NCI-H2107 (cell line): ENCODE measurements at places on chromosomes 6 and 20.

GRCh38 chr20:34246126-34246626 lies 5.0 kb downstream of the ASIP start:
- DNase-seq: no peak

DNA sequence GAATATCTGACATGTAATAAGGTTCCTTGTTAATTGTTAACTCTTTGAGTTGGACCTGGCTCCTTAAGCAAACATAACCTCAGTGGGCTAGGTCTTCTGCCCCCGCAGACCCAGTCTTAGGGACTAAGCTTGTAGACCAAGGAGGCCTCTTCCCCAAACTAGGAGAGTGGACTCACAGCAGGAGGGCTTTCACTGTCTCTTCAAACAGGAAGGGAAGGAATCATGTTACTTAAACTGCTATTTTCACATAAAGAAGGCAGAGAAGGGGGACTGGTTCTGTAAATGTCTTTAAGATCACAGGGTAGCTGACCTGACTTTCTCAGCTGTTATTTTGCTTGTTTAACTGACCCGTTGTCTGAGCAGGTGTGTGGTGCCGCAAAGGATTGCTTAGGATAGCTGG lies 34.9 kb upstream of the PRDM1 start:
- DNase-seq: no peak

DNA sequence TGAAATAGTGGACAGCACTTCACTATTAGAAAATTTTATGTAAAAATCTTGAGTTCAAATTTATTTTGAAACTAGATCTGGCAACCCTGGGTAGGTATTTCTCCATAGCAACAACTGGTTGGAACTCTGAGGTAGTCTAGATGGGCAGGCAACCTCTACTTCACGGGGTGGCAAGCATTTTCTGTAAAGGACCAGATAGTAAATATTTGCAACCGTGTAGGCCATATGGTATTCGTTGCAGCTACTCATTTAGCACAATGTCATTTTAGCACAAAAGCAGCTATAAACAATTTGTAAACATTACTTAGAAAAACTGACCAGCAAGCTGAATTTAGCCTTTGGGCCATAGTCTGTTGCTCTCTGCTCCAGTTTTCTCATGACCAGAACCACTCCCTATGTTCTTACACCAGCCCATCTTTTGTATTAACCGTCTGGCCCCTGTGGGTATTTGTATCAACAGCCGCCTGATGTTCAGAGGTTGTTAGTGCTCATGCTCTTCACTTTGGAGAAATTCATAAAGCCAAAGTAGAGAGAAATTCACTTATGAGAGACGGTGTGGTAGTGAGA lies 29.2 kb downstream of the LGSN start:
- DNase-seq: no peak

- DNase-seq: no peak
Observed at GRCh38 chr20:16240355-16240754, 332.9 kb downstream of the KIF16B start.

DNA sequence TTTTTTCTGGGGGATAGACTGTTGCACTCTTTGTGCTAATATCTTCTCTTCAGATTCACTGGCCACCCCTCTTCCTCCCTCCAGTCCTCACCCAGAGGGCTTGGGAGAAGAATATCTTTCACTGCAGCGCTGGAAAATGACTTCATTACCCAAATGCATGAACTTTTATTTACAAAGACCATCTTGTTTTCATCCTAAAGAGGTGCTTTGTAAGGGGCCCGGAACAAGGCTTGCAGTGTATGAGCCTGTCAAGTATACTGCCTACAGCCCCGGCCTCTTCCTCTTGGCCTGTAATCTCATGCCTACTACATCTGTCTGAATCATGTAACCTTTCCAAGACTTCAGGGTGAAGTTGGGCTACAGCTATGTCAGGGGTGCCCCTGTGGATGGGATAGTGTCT lies 554 bp upstream of the LAMA4 start:
- DNase-seq: no peak

DNA sequence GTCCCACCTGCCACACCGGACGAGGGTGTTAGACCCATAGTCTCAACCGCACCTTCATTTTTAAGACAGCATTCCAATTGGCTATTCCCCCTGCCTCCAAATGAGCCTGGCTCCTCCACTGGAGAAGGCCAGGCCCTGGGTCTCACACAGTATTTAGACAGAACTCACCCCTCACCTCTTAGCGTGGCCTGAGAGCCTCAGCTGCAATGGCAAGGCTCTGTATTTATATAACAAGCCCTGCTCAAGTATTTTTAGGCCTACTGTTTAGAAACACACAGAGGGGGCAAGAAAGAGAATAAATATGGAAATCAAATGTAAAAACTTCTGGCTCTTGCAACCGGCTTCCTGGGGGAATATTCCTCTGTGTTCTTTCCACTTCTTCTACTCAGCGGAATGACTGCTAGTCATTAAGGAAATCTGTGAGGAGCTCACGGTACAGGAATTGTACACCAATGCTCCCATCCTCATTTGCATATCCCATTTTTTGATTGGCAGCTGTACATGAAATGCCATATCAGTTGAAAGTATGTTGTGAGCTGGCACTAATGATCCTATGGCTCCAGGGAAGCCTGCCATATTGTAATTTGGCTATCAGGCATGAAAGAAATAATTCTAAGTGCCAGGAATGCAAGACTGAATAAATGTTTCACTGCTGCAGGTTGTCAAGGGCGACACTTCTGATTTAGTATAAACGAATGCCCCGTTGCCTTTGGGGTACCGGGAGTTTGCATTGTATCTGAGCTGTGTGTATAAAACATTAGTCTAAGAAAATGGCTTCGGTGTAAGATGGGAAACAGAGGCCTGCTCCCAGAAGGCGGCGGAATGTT lies 207.5 kb downstream of the ZNF217 start:
- DNase-seq: no peak

- DNase-seq: no peak
Observed at GRCh38 chr6:48449002-48449401, 338.0 kb upstream of the PTCHD4 start.

DNA sequence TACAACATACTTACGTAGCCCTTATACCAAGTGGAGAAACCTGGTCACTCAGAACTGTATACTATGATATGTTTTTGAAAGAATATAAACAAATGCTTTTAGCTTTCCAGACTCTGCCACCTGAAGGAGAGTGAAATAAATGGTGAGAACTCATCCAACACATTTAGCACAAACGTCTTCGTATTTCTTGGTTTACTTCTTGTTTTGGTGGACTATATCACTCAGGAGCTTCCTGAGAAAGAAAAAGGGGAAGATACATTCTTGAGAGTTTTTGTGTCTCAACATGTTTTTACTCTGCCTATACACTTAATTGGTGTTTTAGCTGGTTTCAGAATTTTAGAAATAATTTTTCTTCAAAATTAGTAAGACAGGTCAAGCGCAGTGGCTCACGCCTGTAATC lies 19.4 kb upstream of the CTAGE9 start:
- no peak for DNase-seq

GRCh38 chr6:165624871-165625639 lies 38.0 kb downstream of the PDE10A start:
- no peak for DNase-seq

DNA sequence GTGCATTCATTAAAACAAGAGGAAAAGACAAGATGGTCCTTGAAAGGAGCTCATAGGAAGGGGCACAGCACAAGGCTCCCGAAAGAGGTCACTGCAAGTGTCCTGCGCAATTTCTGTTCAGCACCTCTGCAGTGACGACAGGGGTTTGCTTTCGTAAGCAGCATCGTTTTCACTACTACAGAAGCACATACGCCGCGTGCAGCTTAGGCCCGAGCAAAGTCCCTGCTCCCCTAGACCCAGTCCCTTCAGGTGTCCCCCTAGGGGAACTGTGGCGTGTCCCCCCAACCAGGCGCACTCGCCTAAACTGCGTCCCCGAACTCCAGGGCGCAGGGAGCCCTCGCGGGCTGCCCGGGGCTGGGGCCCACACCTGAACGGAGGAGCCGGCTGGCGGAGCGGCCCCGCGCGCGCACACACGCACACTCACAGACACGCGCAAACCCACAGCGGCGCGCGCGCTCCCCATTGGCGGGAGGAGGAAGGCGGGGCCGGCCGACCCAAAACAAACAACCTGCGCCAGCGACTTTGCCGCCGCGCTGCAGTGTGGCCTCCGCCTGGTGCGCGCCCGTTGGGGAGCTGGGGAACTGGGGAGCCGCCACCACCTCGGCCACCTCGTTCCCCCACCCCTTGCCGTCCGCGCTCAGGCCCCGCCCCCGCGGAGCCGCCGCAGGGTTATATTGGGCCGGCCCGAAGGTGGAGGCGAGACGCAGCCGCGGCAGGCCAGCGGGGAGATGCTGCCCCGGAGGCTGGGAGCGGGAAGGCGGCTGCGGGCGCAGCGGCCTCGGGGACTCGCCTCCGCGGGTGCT lies at the start of gene FOXQ1:
FOXQ1 (plus strand) TSS at position 699 of the 803 bp plus-strand sequence. CDS start 607 bp downstream, outside the sequence.
- DNase-seq: no peak

DNA sequence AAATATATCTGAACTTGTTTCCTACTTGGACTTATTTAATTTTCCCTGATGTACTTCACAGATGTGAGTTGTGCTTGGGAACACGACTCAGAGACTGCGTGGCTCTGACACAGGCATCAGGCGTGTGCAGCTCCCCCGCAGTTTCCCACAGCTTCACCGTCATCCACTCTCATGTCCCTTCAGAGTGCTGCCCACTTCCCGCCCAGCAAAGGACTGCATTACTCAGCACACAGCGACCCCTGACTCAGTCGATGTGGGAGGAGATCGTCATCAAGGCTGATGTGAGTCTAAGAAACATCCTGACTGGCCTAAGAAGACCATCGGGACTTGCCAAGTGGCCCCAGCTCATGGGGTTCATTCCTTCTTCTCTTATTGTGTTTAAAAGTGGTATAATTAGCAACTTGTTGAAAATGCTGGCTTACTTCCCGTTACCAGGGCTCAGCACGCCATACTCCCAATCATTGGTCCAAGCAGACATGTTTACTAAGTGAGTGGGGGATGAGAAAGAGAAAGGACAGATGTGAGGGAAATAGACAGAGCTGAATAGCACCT lies 539.4 kb upstream of the JARID2 start:
- no peak for DNase-seq

GRCh38 chr20:62678553-62678952 lies 30.1 kb upstream of the NTSR1 start:
- no peak for DNase-seq

DNA sequence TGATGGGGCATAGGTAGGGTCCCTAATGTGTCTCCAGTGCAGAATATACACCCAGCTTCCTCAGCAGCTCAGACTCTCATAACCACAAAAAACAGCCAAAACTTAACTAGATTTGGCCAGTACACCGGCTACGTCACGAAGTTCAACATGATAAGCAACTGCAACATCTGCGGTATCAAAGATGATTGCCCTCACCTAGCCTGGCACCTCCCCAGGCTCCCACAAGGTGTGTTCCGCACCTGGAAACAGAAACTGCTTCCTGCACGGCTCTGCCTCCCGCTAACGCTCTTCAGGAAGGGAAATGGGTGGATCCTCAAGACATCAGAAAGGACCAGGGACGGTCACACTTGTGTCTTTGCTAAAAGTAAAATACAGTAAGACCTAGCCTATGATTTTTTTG lies 9.5 kb downstream of the TXNDC5 start:
- no peak for DNase-seq

- DNase-seq: no peak
Observed at GRCh38 chr20:23551786-23552185, 16.5 kb downstream of the CST9L start.

- no peak for DNase-seq
Observed at GRCh38 chr6:83827050-83827449, 26.1 kb upstream of the RIPPLY2 start.

DNA sequence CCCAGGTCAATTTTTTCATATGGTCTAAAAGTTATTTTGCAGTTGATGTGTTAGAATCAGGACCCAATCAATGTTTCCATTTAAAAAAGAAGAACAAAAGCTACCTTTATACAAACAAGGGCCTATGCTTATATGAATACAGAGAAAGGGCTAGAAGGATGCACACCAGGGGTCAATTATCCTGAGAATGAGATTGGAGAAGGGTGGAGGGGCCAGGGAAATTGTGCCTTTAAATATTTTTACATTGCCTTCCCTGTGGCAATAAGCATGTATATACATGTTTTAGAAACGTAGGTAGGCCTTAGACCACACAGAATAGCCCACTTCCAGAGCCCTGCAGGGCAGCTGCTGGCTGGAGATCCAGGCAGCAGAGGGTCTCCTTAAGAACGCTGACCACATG lies 12.7 kb downstream of the EXOC2 start:
- DNase-seq: no peak

DNA sequence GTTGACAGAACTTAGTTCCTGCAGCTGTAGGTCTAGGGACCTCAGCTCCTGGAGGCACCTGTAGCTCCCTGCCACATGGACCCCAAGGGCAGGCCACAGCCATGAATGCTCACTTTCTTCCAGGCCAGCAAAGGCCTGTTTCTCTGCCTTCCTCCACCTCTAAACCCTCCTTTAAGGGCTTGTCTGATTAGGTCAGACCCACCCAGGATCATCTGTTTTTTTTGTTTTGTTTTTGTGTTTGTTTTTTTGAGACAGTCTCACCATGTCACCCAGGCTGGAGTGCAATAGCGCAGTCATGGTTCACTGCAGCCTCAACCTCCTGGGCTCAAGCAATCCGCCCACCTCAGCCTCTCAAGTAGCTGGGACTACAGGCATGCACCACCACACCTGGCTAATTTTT lies 11.5 kb upstream of the BCAS4 start:
- DNase-seq: no peak

DNA sequence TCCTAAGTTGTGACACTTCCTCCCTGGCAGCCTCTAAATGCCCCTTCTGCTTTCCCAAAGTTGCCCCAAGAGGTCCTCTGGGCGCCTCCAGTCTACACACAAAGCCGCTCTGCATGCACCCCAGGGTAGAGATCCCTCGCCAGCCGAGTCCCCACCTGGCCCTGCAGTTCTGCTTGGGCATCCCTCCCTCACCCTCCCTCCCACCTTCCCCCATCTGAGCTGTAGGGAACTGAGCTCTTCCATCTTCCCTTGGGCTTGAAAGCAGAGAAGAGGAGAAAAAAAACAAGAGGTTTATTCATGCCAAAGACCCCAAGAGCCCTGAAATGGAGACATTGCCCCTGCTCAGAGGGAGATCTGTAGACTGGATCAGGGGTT lies 5.7 kb upstream of the FGD2 start:
- no peak for DNase-seq

DNA sequence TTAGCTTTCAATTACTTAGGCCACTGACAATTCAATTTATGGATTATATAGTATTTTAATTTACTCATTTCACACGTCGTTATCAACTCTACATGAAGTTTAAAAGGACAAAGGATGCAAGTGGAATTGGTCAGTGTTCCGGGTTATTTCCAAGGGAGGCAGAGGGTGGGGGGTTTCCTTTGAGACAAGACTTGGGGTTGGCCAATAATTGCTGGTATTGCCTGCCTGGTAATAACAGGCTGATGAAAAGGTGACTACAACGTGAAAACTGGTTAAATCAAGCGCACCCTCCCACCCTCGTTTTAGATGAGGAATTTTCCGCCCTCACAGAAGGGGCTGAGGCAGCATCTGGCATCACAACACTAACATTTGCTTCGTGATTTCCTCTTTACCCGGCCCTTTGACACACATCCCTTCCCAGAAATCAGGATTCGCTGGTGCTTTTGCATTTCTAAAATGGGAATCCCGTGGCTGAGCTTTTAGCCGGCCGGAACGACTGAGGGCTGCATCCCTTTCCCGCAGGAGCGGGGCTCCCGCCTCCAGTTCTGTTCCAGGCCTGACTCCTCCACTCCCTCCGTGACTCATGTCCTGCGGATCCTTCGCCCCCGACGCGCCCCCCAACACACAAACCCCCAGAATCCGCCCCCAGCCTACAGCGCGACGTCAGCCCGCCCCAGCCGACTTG lies 999 bp upstream of the PIM1 start:
- DNase-seq: no peak
